ENCODE measurements at places on chromosomes 5 and 9.
A peak's percentile ranks its signal among the peaks of the same experiment; 100 is the strongest.

GRCh38 chr9:96498796-96499195, 48.8 kb downstream of the HABP4 start:
- no peak for DNase-seq

DNA sequence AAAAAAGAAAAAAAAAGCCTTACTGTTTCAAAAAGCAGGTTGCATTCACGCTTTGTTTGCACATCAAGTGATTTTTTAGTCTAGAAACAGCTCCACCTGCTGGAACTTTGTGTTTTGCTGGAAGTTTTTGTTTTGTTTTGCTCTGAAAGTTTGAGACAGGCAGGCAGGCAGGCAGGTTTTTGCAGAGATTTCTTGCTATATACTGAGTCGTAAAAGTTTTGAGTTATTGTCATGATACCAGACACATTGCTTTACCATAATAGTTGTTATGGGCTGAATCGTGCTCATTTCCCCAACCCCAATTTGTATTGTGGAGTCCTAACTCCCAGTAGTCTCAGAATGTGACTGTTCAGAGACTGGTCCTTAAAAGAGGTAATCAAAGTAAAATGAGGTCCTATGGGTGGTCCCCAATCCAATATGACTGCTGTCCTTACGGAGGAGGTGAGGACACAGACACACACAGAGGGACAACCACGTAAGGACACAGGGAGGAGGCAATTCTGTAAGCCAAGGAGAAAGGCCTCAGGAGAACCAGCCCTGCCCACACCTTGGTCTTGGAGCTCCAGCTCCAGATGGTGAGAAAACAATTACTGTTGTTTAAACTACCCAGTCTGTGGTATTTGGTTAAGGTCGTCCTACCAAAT, 20.9 kb downstream of the OR2Y1 start:
- DNase-seq, result peak; percentile 5

GRCh38 chr5:135218790-135219568, 180.1 kb downstream of the MACROH2A1 start:
- DNase-seq, result no peak

DNA sequence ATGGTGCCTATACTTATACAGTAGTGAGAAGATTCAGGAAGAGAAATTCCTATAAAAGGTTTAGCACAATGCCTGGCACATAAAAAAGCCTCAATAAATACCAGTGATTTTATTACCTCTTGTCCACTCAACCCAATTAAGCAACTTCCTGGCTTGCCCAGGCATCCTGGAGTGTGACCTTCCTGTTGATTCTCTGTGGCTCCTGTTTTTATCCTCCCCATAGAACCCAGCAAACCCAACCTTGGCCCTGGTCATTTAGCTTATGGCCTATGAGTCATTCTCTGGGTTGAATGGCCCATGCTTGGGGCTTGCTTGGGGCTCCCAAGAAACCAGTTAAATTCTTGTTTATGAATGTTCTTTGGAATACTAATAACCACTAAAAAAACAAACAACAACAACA, 21.4 kb upstream of the SPARC start:
- no peak for DNase-seq

DNA sequence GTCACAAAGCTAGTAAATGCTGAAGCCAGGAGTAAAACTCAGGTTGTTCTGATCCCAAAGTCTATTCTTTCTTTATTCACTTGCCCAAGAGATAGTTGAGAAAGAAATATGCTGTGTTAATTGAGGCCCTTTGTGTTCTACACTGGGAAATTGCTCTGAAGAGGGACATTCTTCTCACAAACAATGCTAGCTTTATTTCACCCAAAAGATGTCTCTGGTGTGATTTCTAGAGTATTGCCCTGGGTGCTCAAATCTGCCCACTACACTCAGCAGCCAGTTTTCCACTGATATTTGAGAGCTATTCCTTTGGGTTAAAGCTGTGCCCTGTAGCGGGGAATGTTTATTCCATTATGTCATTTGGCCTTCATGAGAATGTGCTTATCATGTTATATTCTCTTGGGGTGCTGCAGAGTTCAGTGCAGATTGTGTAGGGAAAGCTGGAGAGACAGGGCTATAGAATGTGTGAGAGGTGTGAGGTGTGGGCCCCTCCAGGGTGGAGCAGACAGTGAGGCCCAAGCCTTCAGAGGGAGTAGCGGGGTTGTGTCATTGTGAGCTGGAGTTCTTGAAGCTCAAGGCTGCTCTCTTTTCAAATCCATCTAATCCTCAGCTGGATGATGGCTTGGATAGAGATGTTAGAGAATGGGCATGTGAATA, 21.0 kb upstream of the C5orf63 start:
- DNase-seq, result no peak

- no peak for DNase-seq
Observed at GRCh38 chr5:6432206-6432605, 16.5 kb upstream of the UBE2QL1 start.

GRCh38 chr9:104872656-104873488, 55.1 kb downstream of the ABCA1 start:
- no peak for DNase-seq

DNA sequence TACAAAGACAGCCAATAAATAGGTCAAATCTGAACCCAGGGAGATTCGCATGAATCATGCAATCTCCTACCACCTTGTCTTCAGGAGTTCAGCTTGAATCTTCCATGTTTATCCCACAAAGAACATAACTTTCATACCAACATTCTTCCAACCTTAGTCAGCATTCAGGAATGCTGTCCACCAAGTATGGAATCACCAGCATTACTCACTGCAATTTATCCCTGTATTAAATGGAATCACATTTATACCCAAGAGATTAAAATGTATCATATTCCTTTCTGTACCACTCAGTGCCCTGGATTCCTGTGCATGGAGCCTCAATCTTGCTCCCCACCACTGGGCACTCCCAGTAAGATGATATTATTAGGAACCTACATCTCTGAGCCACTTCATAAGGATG, 162.6 kb downstream of the GLIS3 start:
- DNase-seq, result no peak

GRCh38 chr9:122498883-122499288, 11.7 kb upstream of the OR1J2 start:
- peak; percentile 6 for DNase-seq

DNA sequence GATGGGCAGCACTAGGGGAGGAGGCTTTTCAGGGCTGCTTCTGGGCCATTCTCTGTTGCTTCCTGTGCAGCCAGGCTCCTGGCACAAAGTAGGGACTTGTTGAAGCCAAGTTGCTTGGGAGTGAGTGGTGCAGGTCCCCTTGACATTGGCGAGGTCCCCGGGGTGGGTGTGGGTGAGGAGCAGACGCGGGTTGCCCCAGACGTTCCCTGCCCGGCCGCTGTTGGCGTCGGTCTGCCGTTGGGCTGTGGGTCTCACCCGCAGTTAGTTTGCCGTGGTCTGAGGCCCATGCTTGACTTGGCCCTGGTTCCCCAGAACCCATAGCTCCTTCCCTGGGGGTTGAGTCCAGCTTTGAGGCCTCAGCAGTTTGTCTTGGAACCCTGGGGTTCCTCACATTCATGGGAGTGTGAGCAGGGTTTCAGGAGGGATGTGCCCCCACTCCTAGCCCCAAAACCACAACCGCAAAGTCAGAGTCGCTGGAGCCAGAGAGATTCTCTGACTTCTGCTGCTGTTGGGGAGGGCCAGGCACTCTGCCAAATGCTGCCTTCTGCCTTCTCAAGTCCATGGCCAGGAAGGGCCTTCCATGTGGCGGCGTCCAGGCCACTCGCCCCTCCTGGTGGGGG, 77.5 kb downstream of the RXRA start:
- no peak for DNase-seq

DNA sequence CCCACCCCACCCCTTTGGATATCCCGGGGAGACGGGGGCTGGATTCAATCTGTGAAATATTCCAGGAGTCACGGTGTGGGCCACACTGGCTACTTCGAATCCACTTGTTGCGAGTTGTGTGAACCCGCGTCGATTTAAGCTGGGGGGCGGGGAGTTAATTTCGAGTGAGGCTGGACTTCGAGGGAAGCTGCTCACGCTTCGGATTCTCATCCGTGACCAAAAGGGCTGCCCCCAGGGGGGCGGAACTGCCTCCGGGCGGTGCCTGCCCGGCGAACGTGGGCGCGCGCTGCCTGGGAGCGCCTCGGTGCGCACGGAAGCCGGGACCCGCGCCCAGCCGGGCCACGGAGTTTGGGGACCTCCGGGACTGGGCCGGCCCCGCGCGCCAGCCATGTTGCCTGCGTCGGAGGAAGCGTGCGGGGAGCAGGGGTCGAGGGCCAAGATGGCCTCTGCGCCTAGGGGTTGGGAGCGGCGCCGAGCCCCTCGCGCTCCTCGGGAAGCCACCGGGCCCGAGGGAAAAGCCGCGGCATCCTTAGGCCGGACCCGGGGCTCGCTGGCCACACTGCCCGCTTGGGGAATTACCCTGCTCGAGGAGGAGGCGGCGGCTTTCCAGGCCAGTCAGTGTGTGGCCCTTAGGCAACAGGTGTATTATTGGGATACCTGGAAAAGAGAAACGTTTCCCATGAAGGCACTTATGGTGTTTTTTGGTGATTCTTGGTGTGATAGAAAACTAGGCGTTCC, 975 bp downstream of the OCLN start:
- no peak for DNase-seq

DNA sequence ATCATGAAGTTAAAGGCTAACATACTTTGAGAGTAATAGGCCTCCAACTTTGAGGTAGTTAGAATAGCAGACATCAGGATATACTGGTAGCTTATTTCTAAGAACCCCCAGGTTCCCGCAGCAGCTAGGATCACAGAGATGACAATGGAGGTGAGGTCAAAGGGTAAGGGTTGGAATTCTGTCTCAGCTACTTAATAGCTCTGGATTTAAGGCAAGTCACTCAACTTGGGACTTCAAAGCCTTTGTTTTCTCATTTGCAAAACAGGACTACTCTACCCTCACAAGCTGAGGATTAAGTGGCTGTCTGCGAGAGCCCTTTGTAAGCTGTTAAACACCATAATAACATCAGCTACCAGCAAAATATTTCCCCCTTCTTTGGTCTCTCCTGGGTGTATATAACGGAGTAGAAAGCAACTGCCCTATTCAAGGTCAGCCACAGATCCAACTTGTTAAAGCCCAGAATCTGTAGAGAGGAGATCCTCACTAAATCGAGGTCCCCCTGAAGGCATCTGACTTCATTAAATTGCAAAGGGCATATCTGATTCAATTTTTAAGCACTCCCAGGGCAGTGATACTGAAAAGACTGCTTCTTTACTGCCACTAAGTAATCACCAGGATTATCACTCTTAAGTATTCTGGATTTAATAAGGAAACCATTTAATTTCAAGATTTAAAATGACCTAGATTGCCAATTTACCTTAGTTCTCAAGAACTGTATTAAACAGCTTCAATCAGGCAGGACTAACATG, 104.7 kb downstream of the DCP2 start:
- no peak for DNase-seq

- DNase-seq, result no peak
Observed at GRCh38 chr9:5436441-5436840, 1.3 kb downstream of the PLGRKT start.

GRCh38 chr5:23208959-23209431, 298.4 kb upstream of the PRDM9 start:
- peak; percentile 72 for DNase-seq

DNA sequence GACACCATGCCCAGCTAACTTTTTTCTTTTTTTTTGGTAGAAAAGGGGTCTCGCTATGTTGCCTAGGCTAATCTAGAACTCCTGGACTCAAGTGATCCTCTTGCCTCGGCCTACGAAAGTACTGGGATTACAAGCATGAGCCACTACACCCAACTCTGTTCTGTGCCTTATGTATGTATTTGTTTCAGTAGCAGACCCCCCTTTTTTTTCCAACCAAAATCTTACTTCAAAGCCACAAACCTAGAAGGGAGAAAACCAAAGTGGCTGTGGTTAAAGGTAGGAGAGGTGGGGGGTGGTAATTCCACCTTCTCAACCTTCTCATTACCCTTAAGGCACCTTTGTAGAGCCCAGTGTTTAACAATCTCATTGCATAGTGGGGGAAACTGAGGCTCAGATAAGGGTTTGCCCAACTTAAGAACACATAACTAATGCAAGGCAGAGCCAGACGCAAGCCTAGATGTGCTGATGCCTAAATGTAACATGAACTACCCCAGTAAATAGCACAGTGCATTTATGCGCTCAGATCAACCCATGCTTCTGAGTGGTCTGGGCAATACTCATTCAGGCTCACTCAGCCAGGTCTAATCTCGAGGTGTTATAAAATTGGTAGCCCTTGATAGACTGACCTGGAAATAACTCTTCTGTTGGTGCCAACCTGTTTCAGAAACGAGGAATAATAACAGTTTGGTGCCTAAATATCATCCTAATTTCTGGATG, 33.0 kb downstream of the ITK start:
- DNase-seq, result no peak

DNA sequence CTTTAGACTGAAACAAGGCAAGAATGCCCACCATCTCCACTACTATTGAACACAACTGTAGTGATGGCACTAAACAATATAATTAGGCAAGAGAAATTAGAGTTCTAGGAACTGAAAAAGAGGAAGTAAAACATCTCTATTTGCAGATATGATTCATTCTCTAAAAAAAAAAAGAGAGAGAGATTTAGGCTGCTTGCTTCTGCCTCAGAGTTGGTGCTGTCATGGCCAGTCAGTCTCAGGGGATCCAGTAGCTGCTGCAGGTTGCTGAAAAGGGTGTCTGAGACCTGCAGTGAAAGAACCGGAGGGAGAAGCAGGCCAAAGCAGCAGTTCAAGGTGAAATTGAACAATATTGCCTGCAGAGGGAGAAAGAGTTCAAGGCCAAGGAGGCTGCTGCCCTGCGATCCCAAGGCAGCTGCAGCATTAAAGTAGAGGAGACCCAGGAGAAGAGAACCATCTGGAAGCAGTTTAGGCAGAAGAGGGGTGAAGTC, 72.5 kb downstream of the AP3B1 start:
- DNase-seq, result no peak

- no peak for DNase-seq
Observed at GRCh38 chr9:81632599-81632998, 56.7 kb downstream of the TLE1 start.

- DNase-seq, result no peak
Observed at GRCh38 chr5:132434416-132435286, 55.9 kb downstream of the IRF1 start.

DNA sequence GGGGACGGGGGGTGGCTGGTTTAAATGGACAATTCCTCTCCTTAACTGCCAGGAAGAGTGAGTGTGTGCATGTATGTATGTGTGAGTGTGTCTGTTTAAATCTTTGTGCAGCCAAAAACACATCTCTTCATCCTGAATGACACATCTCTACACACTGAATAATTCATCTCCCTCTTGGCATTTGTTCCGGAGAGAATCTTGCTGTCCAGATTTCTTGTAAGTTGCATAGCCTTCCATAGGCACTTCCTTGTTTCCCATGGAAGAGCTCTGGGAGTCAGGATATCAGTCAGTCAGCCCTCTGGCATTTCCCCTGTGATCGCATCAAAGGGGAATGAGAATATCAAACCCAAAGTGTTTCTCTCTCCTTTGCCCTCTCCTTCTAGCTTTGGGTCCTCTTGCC, 74.7 kb downstream of the WWC1 start:
- DNase-seq, result no peak

- DNase-seq, result no peak
Observed at GRCh38 chr5:123964884-123965283, 452.9 kb downstream of the CSNK1G3 start.

- no peak for DNase-seq
Observed at GRCh38 chr5:177446200-177447065, at the start of gene PRR7. TSS of gene PRR7 (plus strand) at chr5:177446814. CDS start at chr5:177455068, 8,254 bp downstream.

Data from SK-N-MC (cell line).